ENCODE measurements at places on chromosomes 12 and 14.
A peak's percentile ranks its signal among the peaks of the same experiment; 100 is the strongest.

DNA sequence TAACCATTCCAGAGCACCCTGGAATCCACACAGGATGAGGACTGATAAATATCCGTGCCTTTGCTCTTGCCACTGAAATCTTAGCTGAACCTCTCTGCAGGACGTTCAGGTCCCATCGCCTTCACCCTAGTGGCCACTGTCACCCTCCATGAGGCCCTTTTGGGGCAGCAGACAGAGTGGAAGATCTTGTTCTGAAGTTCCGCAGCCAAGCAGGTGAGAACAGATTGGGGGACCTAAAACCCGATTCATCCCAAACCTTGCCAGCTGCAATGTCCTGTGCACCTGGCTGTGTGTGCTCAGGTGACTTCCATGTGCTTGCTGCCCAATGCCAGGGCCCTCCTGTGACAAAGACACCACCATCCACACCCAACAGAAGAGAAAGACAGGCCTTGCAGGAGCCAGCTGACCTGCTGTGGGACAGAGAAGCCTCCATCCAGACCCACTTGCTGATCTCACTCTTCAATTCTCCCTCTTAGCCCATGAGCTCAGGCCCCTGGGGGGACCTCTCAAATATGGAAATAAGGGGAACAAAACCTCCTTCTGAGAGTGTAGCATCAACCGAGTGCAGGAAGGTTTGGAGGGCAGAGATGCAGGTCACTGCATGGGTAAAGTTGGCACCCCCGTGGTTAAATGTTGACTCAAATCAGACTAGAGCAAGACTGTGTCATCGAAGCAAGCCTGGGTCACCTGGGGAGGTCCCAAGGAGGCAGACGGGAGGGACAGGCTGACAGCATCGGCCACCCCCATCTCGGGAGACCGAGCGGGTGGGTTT, 308.7 kb upstream of the DIO3 start:
- DNase-seq = no peak

GRCh38 chr12:85006206-85006605, 29.9 kb downstream of the TSPAN19 start:
- DNase-seq = no peak

DNA sequence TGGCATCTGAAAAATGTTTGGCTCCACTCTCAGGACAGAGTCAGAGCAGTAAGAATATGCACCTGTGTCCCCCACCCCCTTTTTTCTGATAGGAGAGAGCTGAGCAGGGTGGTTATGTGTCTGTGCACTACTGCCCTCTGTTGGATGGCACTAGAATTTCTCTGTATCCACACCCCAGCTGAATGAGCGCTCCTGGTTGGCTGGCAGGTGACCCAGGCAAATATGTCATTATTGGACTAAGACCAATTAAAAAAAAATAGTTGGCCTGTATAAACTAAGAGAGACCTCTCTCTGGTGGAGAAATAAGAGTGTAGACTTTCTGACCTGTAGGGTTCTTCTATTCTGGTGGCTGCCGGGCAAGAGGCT, 107.0 kb downstream of the PTCSC3 start:
- DNase-seq = no peak

- no peak for DNase-seq
These were observed 12.2 kb downstream of the RIMBP2 start for GRCh38 chr12:130703733-130704375.

- no peak for DNase-seq
These were observed 541.8 kb upstream of the FBXO33 start for GRCh38 chr14:39974036-39974435.

DNA sequence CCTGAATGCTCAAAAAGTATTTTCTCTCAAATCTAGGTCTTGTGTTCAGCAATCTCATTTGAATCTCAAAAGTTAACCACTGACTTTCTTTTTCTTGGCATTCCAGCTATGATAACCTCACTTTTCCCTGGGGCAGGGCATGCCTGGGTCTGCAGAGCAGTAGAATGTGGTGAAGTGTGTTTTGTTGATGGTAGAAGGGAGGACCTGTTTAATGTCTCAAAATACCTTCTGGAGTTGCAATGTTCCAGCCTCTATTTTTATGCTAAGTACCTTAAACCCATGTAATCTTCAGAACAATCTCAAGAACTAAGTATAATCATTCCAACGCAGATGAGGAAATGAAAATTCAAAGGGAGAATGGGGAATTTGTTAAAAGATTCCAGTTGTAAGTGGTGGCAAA, 82.1 kb upstream of the FUT8 start:
- no peak for DNase-seq

- DNase-seq = no peak
These were observed 9.8 kb upstream of the PNMA1 start for GRCh38 chr14:73723797-73724661.

- DNase-seq = no peak
These were observed 76.4 kb upstream of the FOXN3 start for GRCh38 chr14:89493406-89493805.

GRCh38 chr14:86457481-86458135, 927.7 kb downstream of the FLRT2 start:
- DNase-seq = no peak

- DNase-seq = no peak
These were observed 18.7 kb upstream of the CPM start for GRCh38 chr12:68951652-68952051.

GRCh38 chr14:53541411-53541810, 388.3 kb upstream of the DDHD1 start:
- no peak for DNase-seq

GRCh38 chr12:118959348-118959747, 22.0 kb upstream of the SRRM4 start:
- no peak for DNase-seq

GRCh38 chr12:78210894-78211302, 380.2 kb downstream of the NAV3 start:
- no peak for DNase-seq

- no peak for DNase-seq
These were observed 2.8 kb downstream of the SRSF9 start for GRCh38 chr12:120466560-120467315.

GRCh38 chr14:76196980-76197695, 45.4 kb downstream of the GPATCH2L start:
- no peak for DNase-seq

GRCh38 chr12:109244073-109244472, 65.0 kb downstream of the FOXN4 start:
- DNase-seq = no peak

GRCh38 chr12:130185455-130186391, 23.5 kb downstream of the FZD10 start:
- no peak for DNase-seq

GRCh38 chr14:74546416-74546815, 52.9 kb downstream of the ISCA2 start:
- no peak for DNase-seq

GRCh38 chr14:100691395-100692056, 35.2 kb upstream of the DLK1 start:
- DNase-seq = no peak

GRCh38 chr12:132336451-132337413, 7.3 kb upstream of the GALNT9 start:
- DNase-seq = no peak

DNA sequence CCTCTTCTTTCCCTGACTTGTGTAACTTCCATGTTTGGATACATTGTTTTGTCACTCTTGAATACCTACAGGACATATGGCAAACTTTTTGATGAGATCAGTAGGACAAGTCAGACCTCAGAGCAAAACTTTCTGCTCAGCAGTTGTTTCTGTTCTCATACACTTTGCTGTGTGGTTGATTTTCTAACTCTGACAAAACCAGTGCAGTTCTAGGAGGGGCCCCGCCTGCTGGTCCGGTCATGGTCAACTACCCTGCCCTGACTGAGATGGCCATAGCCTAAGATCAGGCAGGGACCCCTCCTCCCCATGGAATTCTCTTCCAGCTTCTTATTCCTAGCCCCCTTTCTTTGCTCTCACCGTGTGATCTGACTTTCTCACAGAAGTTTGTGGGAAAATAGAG, 92.8 kb downstream of the OTOGL start:
- no peak for DNase-seq

- no peak for DNase-seq
These were observed 45.1 kb downstream of the SAV1 start for GRCh38 chr14:50622978-50623377.

GRCh38 chr12:54277823-54278276, 2.1 kb downstream of the CBX5 start:
- DNase-seq = no peak

DNA sequence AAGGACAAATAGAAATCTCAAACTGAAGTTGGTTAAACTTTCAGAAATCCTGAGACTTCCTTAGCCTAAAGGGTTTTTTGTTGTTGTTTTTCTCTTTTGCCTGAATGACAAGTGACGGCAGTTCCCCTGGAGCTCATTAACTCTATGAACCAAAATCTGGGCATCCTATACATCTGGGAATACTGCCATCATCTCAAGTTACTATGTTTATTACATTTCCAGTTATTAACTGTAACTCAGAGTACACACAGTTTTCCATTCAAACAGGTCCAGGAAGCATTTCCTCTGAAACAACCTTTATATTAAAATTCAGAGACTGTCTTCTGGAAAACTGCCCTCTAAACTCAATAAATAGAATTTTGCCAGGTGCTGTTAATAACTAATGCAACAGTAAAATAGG, 55.6 kb upstream of the CDKL1 start:
- DNase-seq = no peak

- DNase-seq = no peak
These were observed 768 bp downstream of the METTL25 start for GRCh38 chr12:82359115-82359478.

- no peak for DNase-seq
These were observed 19.9 kb upstream of the MSI1 start for GRCh38 chr12:120388691-120389481.

GRCh38 chr12:104975587-104976343, 10.4 kb upstream of the NOPCHAP1 start:
- no peak for DNase-seq

DNA sequence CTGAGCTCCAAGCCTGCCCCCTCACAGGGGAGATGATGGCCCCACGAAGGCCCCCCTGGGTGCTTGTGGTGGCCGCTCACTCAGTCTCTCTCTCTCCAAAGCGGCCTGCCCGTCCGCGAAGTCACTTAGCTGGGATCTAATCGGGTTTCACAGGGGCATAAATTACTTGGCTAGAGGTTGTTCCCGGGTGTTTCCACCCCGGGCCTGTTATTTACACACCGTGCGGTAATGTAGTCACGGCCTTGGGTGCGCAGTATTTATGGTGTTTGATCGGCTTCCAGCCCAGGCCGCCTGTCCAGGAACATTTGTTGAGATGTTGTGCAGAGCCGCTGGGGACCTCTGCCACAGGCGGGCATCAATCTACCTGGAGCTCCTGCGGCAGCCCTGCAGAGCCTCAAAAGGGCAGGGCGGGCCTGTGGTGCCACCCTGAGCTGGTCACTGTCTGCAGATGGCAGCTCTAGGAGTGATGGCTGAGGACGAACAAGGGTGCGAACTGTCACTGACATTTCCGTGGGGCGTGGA, 91.2 kb downstream of the KIF26A start:
- no peak for DNase-seq

DNA sequence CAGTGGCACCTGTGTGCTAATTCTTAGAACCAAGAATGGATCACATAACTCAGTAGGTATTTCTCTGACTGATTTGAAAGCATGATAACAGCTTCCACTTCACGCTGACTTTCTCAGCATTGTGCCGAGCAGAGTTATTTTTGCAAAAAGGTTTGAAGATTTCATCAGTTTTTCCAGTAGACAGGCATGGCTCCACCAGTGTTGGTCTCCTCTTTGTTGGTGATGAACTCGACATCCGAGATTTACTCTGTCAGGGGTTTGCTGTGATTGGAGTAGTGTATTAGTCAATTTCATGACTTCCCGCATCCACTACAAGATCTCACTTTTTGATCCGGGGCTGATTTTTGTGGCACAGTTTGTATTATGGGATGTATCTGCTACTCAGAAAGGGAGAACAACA, 85.3 kb downstream of the PRKCH start:
- DNase-seq = no peak

GRCh38 chr14:74712499-74713394, at the start of the genes AREL1 and FCF1:
Gene AREL1 (minus strand): TSS chr14:74713080. CDS start chr14:74685615, 27,465 bp downstream.
Gene FCF1 (plus strand): TSS chr14:74713144. CDS start chr14:74713198, 54 bp downstream.
- DNase-seq = peak; percentile 47

GRCh38 chr14:53828820-53829219, 127.8 kb downstream of the BMP4 start:
- DNase-seq = no peak

- no peak for DNase-seq
These were observed 451.3 kb upstream of the USP15 start for GRCh38 chr12:61808856-61809255.

- no peak for DNase-seq
These were observed 22.5 kb upstream of the GALNT9 start for GRCh38 chr12:132351751-132352495.

GRCh38 chr12:26266881-26267280, 71.5 kb downstream of the SSPN start:
- DNase-seq = no peak

DNA sequence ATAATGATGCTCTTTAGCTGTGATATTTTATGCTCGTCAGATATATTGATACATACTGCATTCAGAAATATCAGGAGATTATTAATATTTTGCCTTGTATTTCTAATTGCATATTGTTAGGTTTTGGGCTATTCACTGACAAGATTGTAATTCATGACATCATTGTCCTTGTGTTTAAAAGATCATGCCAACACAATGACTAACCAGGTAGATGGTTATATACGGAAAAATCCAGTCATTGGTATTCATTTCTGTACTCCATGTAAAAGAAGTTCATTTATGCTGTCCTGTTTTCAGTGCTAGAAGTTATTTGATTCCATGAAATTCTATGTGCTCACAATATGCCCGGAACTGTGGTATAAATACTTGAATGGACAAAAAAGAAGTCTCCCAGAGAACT, 107.5 kb downstream of the KITLG start:
- DNase-seq = no peak

DNA sequence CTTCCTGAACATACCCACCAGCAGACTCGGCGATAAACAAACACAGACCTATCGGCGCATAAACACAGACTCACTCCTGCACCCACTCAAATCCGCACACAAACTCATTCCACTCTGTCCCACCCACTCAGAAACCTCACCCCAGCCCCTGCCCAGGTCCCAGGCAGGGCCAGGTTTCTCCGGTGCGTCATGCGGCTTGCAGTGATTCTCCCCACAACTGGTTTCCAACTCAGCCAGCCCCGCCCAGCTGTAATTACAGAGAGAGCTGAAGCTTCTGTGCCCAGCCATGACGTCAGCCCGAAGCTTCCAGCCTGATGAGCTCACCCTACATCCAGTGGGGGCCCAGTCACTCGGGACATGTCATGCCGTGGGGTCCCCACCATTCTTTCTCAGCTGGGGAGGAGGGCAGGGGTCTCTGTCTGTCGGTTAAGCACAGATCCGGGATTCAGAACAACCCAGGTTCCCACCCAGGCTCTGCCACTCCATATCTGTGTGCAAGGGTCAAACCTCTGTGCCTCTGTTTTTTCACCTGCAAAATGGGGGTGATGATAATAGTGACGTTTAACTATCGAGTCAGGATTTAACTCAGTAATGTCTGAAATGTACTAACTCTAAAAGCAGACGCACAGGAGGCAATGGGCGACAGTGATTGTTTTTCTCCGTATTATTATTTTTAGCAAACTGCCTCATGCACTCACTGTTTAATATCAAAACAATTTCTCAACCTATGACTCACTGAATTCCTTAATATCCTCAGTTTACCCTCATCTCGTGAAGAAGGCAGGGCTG, 2.3 kb upstream of the HSPB8 start:
- no peak for DNase-seq

- no peak for DNase-seq
These were observed 251.0 kb downstream of the DIO2 start for GRCh38 chr14:79960288-79960687.

GRCh38 chr12:120536064-120536791, 2.1 kb downstream of the RNF10 start:
- DNase-seq = no peak

Data from stimulated activated CD8-positive, alpha-beta memory T cell treated with anti-CD3 and anti-CD28 coated beads, Interleukin-15, amount 100 ng/mL, for 24 hours (primary cell).